ENCODE measurements at places on chromosomes 5 and 9.

GRCh38 chr9:100351508-100351907 is 1.2 kb downstream of the TEX10 start:
- no peak for DNase-seq

- no peak for DNase-seq
These were observed 34.1 kb downstream of the SIL1 start for GRCh38 chr5:139164020-139164419.

DNA sequence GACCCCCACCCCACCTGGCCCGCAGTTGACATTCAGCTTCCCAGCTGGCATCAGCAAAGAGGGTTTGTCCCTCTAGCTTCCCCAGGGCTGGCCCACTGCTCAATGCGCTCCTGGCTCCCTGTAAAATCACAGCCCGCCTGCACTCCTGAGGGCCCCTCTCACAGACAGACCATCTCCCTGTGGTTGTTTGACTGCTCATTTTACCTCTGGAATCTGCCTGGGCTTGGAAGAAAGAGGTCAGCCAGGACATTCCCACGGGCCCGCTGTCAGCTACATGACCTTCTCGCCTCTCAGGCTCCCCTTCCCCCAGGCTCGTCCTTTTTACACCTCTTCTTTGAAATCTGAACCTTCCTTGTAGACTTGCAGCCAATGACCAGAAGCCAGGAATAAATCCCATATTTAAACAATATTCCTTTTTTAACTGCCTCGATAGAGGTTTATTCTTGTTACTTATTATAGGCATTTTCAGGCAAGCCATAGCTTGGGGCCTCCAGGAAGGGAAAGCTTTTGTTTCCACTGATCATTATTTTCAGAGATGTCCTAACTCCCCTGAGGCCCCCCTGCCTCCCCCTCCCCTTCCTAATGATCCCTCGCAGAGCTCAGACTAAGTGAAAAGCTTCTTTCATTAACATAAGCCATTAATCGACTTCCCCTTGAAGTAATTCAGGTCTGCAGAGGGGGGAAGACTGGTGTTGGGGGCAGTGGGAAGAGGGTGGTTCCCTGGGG is 76.3 kb upstream of the IQGAP2 start:
- no peak for DNase-seq

DNA sequence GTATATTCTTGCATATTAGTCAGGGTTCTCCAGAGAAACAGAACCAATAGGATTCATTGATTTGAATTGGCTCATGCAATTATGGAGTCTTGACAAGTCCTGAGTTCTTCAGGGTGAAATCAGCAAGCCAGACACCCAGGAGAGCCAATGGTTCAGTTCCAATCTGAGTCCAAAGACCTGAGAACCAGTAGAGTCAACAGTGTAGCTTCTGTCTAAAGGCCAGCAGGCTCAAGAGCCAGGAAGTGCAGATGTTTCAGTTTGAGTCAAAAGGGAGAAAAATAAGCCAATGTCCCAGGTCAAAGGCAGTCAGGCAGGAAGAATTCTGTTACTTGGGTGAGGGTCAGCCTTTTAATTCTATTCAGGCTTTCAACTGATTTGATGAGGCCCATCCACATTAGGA is 37.8 kb upstream of the ANKRD34B start:
- no peak for DNase-seq

DNA sequence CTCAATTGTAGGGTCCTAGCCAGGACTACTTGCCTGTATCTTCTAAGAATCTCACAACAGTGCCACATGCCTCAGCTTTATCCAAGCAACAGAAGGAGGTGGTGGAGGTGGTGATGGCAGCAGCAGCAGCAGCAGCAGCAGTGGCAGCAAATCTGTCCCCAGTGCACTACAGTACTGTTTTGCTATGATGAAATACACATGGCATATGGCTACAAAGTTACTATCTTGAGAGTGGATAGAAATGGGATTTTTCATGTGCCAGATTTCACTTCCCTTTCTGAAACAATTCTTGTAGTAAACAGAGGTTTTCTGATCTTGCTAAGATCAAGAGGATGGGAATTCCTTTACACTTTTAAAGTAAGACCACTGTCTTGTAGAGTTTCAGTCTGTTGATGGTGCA is 8.1 kb upstream of the CYSTM1 start:
- DNase-seq, result no peak

DNA sequence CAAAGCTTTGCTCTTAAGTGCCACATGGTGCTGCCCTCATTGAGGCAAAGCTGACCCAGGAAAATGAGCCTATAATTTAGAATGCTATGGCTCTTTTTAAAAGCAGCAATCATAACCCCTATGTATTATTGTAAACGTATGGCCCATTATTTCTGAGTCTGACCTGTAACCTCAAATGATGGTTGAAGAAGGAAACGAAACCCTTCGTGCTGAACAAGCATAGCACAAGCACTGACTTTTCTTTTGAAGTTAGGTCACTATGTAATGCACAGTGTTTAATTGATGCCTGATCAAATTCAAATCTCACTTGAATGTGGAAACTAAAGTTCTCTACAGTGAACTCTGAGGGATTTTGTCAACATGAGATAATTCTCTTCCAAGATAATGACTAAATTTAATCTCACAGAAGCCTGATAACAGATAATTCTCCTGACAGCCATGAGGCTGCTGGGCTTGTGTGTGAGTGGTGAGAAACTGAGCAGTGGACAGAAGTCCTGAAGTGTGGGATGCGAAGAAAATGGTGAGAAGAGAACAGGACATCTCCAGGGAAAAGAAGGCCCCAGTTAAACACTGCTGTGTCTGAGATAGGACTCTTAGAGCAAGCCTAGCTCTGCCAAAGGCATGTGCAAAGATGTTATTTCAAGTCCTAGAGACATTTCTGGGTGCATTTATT is 226.9 kb downstream of the MAN2A1 start:
- no peak for DNase-seq

- no peak for DNase-seq
These were observed 242.2 kb downstream of the CSNK1G3 start for GRCh38 chr5:123753937-123754891.

DNA sequence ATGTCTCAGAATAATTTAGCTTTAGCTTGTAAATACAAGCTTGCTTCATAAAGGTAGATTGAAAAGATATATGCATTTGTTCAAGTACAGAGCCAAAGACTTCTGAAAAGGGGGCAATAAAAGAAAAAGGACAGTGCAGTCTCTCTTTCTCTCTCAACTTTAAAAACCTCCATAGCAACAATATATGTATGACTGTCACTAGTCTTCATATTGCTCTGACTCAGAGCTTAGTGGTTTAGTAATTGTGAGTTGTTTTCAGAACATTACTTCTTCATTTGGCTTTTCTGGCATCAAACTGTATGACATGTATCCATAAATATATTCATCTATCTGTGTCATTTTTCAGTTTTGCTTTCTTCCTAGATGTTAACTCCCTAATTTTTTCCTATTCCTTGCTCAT is 194.6 kb upstream of the KIF2A start:
- DNase-seq, result no peak

DNA sequence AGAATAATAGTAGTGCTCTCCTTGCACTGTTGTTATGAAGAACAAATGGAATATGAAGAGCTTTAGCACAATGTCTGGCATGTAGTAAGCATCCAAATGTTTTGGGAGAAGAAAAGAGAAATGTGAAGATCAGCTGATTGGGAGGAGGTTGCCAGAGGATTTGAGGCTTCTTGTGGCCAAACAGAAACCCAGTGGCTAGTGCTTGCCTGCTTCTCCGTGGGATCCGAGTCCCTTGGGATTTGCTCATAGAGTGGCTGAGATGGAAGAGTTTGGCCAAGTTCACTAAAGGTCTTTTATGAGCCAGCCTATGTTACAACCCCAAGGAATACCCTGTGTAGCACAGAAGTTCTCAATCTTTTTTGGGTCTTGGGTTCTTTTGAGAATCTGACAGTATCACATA is 86.0 kb downstream of the ANGPTL2 start:
- DNase-seq, result no peak

DNA sequence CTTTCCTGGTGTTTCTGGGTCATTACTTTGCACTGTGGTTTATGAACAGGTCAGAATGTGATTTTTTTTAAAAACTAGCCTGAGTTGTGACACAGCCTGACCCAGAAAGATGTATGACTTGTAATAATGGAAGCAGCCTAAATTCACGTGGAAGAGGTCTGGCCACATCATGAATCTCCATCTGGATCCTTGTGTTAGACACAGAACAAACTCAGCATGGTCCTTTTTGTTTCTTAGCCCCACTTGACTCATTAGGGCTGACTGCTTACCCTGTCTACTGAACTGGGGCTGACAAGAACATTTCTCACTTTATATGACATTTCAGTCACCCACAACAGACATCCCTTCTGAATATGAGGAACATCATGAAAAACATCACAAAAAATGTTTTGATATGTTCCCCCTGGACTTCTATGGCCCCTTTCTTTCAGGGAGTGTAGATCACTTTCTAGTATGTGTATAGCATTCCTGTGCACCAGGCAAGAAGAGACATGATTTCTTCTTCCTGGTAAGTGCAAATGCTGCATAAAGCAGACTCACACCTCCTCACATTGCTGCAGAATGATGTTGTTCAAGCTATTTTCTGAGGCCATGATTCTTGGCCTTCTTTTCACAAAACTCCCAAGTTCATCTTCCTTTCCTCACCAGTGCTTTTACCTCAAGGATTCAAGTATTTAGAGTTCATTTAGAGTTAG is 52.3 kb downstream of the ZNF622 start:
- DNase-seq, result no peak

DNA sequence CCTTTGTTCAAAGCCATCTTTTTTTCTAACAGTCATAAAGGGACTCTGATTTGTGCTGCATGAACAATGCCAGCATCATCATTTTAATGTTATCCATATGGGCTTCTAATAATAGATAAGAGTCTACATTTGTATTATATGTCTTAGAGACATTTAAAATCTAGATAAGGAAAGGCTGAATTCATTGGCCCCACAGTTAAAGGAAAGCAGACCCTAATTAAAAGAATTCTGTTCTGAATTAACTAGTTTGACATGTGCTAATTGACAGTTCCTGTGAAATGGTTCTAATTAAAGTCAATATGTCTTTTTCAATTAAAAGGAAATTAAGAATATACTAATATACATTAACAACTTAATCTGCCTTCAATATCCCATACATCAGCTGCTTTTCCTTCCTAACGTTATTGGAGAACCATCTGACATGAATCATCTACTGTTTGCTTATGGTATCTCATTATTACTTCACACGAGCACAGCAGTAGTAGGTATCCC is 104.7 kb downstream of the NR2F1-AS1 start:
- DNase-seq, result no peak

GRCh38 chr5:150289551-150290390 is at the start of gene CAMK2A:
CAMK2A (minus strand) TSS chr5:150289773; CDS start chr5:150289625, 148 bp downstream.
- no peak for DNase-seq

DNA sequence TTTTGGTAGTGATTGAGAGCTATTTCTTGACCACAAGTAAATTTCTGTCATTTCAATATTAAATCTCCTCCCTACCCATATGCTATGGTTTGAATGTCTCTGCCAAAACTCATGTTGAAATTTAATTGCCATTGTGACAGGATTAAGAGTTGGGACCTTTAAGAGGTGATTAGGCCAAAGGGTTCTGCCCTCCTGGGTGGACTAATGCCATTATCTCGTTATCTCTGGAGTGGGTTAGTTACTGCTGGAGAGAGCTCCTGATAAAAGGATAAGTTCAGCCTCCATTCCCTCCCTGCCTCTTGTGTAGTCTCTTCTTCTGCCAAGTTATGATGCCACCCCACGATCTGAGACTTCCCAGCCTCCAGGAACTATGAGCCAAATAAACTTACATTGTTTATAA is 3.6 kb upstream of the DRD1 start:
- DNase-seq, result no peak

DNA sequence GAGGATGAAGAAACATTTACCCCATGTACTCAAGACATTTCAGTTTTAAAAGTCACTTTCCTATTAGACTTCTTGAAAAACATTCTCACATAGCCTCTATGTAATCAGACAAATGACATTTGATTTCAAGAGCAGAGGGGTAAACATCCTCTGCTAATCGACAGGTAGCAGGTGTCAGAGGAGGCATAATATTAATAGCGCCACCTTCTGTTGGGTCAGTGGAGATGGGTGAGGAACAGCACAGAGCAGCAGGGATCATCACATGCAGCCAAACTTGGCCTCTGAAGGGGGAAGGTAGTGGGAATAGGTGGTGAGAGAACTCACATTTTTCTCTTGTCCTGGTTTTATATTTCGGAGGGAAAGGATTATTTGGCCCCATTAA is 3.3 kb upstream of the LSM11 start:
- DNase-seq, result peak; percentile 40

- peak; percentile 53 for DNase-seq
These were observed 487.2 kb upstream of the ST8SIA4 start for GRCh38 chr5:101390151-101390908.

DNA sequence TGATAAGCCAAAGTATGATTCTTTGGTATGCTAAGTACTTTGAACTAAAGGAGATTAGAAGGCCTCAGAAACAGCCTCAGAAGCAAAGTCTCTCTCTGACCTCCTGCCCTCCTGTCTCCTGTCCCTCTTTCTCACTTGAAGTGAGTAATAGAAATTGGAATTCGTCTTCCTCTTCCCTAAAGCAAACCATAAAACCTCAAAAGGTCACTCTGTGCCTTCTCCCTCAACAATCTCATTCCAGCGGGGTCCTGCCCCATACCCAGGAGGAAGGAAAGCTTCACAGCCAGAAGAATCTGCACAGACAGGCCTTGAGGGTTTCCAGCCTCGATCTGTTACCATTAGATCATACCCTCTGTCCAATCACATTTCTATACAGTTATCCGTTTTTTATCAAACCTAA is 87.8 kb downstream of the HAPLN1 start:
- DNase-seq, result no peak

GRCh38 chr5:153749960-153750359 is 259.5 kb downstream of the GRIA1 start:
- DNase-seq, result peak; percentile 33

DNA sequence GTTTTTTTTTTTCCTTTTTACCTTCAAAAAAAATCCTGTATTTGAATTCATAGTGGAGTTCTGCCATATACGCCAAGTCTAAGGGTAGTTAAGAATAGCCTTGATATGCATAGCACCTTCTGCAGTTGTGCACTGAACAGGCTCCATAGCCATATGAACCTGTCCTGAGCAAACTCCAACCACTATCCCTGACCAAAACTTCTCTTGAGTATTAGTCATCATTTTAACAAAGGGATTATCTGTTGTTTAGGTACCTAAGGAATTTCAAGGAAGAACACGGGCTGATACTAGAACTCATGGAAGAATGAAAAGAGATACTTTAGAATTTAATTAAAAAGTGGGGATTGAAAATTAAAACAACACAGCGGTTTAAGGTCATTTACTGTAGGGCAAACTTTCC is 1.9 kb upstream of the FBXO38 start:
- DNase-seq, result no peak

Measured in SHP77 (cell line).